ENCODE measurements at places on chromosomes 11 and 22.

GRCh38 chr11:116930586-116930985 lies 93.2 kb upstream of the APOA1 start:
- DNase-seq: no peak

DNA sequence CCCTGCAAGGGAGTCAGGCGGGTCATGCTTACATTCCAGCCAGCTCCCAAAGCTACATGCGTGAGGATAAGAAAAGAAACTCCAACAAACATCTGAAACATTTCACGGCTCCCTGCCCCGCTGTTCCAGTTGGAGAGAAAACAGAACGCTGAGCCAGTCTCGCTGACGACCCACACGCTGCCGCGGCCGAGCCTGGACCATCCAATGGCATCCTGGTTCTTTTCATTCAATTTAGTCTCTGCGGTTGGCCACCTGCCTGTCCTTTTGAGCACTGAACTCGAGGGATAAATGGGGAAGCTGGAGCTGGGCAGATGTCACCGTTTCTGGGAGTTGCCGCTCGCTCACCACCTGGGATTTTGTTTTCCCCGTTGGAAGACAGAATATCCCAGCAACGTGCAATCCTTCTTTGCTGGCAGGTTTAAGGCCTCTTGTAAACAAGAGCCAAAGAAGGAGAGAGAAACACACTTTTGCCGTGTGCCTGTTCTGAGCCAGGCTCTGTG lies 45.3 kb upstream of the SHISAL1 start:
- no peak for DNase-seq

GRCh38 chr11:66734215-66734614 lies 5.2 kb upstream of the SPTBN2 start:
- peak; percentile 62 for DNase-seq

GRCh38 chr11:116792869-116793771 lies 1.4 kb upstream of the APOA5 start:
- DNase-seq: no peak

DNA sequence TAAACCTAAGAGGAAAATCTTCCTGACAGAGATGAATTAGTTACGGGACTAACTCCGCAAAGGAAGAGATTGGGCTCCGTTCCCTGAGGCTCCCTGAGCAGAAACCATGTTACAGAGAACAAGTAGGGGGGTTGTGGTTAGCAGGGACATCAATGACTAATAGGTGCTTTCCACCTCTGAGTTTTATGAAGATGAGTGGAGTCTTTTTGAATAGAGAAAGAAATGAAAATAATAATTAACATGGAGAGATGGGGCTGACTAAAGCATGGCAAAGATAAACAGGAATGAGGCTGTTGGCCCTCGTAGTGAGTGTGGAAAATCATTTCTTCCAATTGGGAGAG lies 47.5 kb upstream of the PICALM start:
- DNase-seq: no peak

DNA sequence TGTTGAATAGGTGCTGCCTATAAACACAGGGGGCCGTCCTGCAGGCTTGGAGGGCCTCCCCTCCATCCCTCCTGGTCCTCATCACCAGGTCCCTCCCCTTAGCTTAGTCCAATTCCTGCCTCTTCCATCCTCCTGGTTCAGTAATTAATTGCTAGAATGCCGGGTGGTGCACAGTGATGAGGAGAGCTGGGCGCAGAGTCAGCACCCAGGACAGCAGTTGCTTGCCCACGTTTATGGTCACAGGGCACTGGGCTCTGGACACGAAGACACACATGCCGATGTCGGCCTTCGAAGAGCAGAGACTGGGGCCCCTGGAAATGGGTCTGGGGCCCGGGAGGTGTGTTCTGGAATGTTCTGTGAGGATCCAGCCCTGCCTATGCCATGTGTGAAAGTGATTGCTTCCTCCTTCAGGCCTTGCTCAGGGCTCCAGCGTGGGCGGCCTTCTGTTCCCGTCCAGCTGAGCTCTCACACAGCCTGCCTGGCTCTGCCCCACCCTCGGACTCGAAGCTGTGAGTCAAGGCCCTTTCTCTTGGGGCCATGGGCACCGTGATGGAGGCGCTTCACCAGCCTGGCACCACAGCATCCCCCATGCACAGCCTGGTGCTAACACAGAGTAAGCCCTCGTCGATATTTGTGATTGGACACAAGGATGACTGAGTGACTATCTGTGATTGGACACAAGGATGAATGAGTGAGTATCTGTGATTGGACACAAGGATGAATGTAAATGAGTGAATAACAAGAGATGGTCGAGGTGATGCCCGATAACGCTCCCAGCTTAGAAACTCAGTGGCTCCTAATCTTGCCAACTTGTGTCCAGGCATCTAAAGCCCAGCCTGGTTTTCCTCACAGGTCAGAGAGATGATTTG lies 884.7 kb downstream of the BRD1 start:
- no peak for DNase-seq

DNA sequence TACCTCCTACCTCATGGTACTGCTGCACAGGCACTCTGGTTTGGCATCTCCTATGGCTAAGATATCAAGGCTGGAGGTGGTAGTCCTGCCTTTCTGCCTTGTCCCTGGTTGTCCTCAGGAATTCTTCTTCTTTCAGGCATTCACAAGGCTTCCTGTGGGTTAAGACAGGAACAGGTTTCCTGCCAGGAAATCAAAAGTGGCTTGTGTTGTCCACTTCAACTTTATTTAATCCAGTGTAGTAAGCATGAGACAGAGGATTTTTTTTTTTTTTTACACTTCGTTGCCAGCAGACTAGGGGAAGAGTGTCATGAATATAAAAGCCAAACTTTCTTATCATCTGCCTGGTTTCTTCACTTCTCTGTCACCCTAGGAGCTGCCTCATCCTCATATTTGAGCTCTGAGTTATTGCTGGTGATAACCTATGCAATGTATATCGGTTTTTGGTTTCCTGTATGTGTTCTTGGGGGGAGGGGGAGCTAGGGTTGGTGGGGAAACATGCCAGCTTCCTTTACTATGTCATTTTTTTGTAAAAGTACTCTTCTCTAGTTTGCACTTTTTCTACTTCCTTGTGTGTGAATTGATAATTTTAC lies 50.2 kb downstream of the XKR3 start:
- no peak for DNase-seq

Measured in HuH-7 (cell line).